ENCODE measurements at places on chromosomes 2 and 18. TPM values are rescaled to one million over a fixed set of nuclear protein-coding genes. Genes with fewer than 3 reads are reported as not detected.

The IL36A gene
- total RNA-seq, result not detected

The NYAP2 gene
- not detected for total RNA-seq

The GAD1 gene
- total RNA-seq, result 0.39 TPM

The CHST9 gene
- not detected for total RNA-seq

The ADD2 gene
- 28.6 TPM for total RNA-seq

The KLHL30 gene
- total RNA-seq, result 0.25 TPM

The CROCC2 gene
- not detected for total RNA-seq

The CD8B gene
- not detected for total RNA-seq

The OSBPL6 gene
- total RNA-seq, result 6.8 TPM

The MCM6 gene
- 50.2 TPM for total RNA-seq

The EIF5B gene
- total RNA-seq, result 74.9 TPM

The NDUFV2 gene
- total RNA-seq, result 128 TPM

The SALL3 gene
- not detected for total RNA-seq

The CTAGE1 gene
- not detected for total RNA-seq

The TWIST2 gene
- 8.2 TPM for total RNA-seq

The MC5R gene
- total RNA-seq, result not detected

The IL36G gene
- not detected for total RNA-seq

The AFF3 gene
- 0.01 TPM for total RNA-seq

The LHCGR gene
- not detected for total RNA-seq

The SLC14A1 gene
- total RNA-seq, result not detected

The PID1 gene
- total RNA-seq, result 3.3 TPM

The REG1B gene
- total RNA-seq, result not detected

The LOXHD1 gene
- total RNA-seq, result not detected

The TGFBRAP1 gene
- 16.5 TPM for total RNA-seq

The MC4R gene
- total RNA-seq, result not detected

The ABCG8 gene
- not detected for total RNA-seq

The RRM2 gene
- total RNA-seq, result 262 TPM

The APCDD1 gene
- total RNA-seq, result not detected

The TMEM37 gene
- 1.5 TPM for total RNA-seq

The GALNT14 gene
- total RNA-seq, result 44.6 TPM

The SPATA3 gene
- not detected for total RNA-seq

The SERPINB4 gene
- total RNA-seq, result 0.15 TPM

The COL3A1 gene
- 0.20 TPM for total RNA-seq

The MOCOS gene
- total RNA-seq, result 3.6 TPM

The ERMN gene
- total RNA-seq, result not detected

The CABLES1 gene
- total RNA-seq, result 15.3 TPM

The MYOM1 gene
- 0.41 TPM for total RNA-seq

The RGPD3 gene
- total RNA-seq, result 0.14 TPM

The RBM43 gene
- 3.3 TPM for total RNA-seq

The AQP12A gene
- total RNA-seq, result not detected

The TAF4B gene
- total RNA-seq, result 4.4 TPM

The UBE2F gene
- total RNA-seq, result 52.6 TPM

The CD207 gene
- not detected for total RNA-seq

The KCNG2 gene
- 0.07 TPM for total RNA-seq

The ZNF2 gene
- total RNA-seq, result 3.4 TPM

The OTOF gene
- total RNA-seq, result 0.13 TPM

The TXNDC2 gene
- total RNA-seq, result 0.12 TPM

The EPHA4 gene
- 1.1 TPM for total RNA-seq

The ATP6V1C2 gene
- total RNA-seq, result 0.15 TPM

The R3HDM1 gene
- total RNA-seq, result 22.3 TPM

Data from A549 treated with Hydrocortisone at 1 μM for 4 hours (cell line).